ENCODE measurements at places on chromosomes 2 and 18.

DNA sequence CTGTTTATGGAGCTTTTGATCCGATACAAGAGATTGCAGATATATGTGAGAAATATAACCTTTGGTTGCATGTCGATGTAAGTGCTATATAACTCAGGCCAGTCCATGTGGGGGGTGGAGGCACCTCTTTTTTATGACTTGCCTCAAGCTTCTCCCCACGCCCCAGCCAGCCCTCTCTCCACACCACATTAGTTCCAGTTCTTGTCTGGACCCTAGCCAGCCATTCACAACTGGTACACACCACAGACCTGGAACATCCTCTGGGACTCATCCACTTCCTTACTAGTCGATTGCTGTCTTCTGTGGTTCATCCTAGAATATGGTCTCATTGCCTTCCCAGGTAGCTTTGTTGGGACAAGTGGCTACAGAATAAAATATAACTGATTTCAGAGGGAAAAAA is 31.0 kb downstream of the GAD1 start:
- DNase-seq: no peak

GRCh38 chr2:122447237-122447636 is 691.8 kb downstream of the TSN start:
- DNase-seq: no peak

- no peak for DNase-seq
Observed at GRCh38 chr2:96604104-96604503, 34.0 kb downstream of the KANSL3 start.

- DNase-seq: no peak
Observed at GRCh38 chr2:160252278-160252887, 52.3 kb upstream of the ITGB6 start.

DNA sequence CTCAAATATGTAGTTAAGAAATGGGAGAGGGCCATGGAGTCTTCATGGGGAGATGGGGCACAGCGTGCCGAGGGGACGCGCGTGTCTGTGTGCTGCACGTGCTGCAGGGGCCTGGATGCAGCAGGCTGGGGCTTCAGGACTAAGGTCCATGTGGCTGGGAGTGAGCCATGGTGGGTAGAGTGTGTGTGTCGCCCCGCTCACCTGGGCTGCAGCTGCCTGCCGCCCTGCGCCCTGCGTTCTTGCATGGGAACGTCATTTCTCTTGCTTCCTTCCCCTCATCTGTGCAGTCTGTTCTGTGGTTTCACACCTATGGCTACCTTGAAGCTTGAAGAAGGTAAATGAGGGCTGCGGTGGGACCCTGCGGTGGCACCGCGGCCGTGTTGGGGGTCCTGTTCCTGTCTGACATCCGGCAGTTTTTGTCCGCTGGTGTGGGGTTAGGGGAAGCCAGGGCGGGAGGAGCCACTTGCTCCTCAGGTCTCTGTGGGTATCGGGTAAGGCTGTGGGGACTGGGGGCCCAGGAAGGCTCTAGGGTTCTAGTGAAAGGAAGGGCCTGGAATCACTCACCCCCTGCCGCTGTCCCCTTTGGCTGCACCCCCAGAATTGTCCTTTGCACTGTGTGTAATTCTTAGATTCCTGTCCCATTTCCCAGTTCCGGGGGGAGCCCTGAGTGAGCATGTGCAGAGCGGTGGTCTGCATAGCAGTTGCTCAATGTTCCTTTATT is 54.1 kb upstream of the HS6ST1 start:
- peak; percentile 25 for DNase-seq

GRCh38 chr2:191954451-191954850 is 107.6 kb upstream of the CAVIN2 start:
- DNase-seq: no peak

GRCh38 chr2:121570667-121571055 is 40.0 kb downstream of the RNU4ATAC start:
- DNase-seq: no peak

GRCh38 chr2:9010866-9011265 is 7.4 kb upstream of the MBOAT2 start:
- no peak for DNase-seq

DNA sequence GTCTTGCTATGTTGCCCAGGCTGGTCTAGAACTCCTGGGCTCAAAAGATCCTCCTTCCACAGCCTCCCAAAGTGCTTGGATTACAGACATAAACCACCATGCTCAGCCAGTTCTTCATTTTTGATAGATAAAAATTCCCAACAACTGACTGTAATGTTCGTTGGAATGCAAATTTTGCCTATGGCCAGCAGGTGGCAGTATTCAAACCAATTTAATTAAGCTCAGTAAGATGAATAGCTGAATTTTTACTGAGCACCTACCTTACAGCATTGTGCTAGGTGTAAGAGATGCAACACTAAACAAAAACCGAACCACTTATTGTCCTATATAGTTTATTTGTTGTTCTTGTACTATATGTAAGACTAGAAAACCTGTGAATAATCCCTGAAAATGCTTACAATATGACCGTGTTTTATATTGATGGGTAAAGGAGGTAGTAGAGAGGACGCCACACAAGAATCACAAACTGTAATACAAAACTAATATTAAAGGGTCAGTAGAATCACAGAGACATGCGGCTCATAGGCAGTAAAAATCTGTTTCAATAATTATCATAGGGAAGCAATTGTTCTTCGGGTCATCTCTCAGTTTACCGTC is 8.2 kb upstream of the TMEM182 start:
- no peak for DNase-seq

GRCh38 chr2:191635333-191636234 is 42.4 kb upstream of the NABP1 start:
- no peak for DNase-seq

- no peak for DNase-seq
Observed at GRCh38 chr2:8346706-8347430, 335.0 kb upstream of the ID2 start.

GRCh38 chr18:48663931-48664847 is 125.4 kb downstream of the CTIF start:
- DNase-seq: peak; percentile 87

DNA sequence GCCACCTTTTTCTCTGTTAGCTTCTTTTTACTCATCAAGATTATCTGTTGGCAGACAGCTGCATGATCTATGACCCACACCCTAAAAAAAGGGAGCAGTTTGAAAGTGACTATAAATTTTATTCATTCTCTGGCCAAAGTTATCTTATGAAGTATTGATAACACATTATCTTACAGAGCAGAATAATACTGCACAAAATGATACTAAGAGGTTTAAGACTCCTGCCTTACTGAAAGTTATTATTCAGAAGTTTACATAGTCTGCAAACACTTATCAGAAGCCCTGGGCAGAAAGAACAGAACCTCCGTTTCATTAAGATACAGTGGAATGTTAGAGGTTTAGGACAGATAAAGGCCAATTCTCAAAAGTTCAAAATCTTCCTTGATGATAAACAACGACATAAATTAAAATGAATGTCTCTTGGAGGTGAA is 78.2 kb downstream of the ZEB2 start:
- no peak for DNase-seq

GRCh38 chr18:23810396-23810795 is 121.1 kb downstream of the LAMA3 start:
- no peak for DNase-seq

- DNase-seq: no peak
Observed at GRCh38 chr2:171968509-171968908, 31.2 kb upstream of the METAP1D start.

- DNase-seq: no peak
Observed at GRCh38 chr18:6595666-6596065, 133.8 kb upstream of the ARHGAP28 start.

GRCh38 chr2:105789745-105790460 is 45.2 kb downstream of the NCK2 start:
- DNase-seq: no peak

GRCh38 chr2:161130354-161130753 is 29.9 kb upstream of the TANK start:
- no peak for DNase-seq

DNA sequence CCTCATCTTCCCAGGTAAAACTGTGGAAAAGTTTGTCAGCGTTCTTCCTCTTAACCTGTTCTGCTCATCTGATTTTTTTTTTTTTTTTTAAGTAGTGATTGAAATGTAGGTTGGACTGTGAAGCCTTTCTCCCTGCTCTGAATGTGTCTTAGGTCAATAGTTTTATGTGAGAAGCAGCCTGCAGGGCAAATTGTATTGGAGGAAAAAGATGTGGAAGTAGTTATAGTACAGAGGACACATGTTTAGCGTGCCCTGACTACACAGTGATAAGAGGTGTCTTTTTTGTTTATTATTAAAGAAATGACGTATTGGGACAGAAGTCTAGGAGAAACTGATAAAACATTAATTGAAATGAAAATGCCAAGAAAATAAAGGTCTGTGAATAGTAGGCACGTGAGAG is 1.5 kb downstream of the MTA3 start:
- no peak for DNase-seq

GRCh38 chr2:239564587-239564986 is 163.8 kb upstream of the HDAC4 start:
- DNase-seq: peak; percentile 26

GRCh38 chr2:36473230-36473629 is 117.7 kb downstream of the CRIM1 start:
- DNase-seq: no peak

DNA sequence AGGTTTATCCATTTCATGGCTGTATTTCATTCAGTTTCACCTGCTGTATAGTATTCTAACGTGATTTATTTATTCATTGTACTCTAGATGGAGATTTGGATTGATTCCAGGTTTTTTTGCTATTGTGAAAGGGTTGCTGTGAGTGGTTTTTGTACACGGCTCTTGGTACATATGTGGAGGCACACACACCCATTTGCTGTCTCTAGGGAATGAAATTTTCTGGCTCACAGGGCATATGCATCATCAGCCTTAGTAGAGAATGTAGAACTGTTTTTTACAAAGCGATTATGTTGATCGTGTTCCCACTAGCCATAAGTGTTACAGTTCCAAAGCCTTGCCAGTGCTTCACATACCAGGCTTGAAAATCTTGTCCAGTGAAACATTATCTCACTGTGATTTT is 5.1 kb downstream of the SPTBN1 start:
- no peak for DNase-seq

- DNase-seq: no peak
Observed at GRCh38 chr2:112033600-112033999, 21.5 kb upstream of the TMEM87B start.

DNA sequence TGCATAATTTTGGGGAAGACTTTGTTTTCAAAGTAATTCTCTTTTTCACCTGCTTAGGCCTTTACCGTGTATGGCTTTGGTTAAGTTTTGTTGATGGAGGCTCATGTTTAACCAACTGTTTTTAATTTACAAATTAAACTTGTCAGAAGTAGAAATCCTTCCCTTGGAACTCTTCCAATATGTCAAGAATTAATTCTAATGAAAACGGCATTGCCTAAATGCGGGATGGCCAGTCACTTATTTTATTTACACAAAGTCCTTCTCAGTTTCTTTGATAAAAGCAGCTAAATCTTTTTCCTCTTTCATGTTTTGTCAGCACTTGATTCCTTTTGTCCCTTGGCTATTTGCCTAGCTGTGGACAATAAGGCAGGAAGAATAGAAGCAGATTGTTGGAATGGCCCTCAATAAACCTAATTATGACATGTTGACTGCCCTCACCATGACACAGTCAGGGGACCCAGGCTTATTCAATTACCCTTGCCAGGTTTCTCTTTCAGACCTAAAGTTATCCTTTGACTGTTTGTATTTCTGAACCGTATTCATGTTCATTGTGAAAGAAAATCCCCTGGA is 26.3 kb downstream of the PAX3 start:
- DNase-seq: no peak

DNA sequence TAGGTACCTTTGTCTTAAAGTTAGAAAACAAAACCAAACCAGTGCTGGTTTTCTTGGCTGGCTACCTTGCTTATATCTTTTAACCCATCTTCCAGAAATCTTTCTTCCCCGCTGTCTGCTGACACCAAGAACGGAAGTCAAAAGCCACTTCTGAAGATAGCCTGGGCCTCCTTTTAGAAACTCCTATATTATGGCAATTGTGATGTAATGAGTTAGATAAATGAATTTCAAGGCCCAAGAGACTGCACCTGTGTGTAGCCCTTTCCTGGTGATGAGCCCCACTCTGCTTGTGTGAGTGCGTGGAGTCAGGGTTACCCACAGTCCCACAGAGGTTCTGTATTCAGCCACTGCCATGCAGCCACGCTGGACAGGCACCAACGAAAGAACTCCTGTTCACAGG is 60.7 kb downstream of the ARMC9 start:
- no peak for DNase-seq

GRCh38 chr18:9009703-9010488 is 92.6 kb upstream of the NDUFV2 start:
- DNase-seq: no peak

DNA sequence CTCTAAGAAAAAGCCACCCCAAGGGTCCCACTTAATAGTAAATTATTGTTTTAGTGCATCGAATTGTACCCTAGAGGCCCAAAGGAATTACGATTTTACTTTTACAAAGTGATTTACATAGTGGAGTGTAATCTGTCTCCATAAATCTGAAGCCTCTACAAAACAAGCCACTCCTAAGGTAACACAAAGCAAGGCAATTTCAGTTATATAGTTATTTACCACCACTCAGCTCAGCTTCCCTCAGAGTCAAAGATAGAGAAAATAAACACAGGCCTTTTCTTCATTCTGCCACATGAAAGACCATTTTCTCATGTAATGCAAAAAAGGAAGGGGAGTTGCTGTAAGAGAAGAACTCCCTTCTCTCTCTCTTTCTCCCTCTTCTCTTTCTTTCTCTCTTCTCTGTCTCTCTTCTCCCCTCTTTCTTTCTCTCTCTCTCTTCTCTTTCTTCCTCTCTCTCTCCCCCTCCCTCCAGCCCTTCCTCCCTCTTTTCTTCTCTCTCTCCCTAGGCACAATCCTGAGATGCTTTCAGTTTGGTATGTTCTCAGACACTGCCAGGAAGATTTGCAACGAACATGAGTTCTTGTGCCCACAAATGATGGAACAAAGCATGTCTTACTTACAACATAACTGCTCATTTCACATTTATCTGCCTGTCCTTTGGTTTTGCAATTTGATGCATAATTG is 264.5 kb downstream of the BCL2 start:
- DNase-seq: no peak

- DNase-seq: no peak
Observed at GRCh38 chr2:45928946-45929345, 277.5 kb downstream of the PRKCE start.

DNA sequence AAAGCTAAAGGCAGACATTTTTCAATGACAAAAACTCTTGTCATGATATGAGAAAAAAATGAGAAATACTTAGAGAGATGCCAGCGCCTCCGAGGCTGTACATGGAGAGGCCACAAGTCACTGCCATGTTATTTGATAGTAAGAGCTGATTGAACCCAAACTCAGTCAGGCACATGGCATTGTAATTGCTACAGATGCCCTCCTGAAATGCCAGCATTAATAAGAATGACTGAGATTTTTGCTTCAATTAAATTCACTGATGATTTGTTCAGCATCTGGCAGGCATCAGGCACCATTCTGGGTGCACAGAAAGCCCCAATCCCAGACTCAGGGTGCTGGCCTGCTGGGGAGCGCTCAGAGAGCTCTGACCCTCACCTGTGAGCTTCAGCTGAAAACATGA is 129.0 kb upstream of the PXDN start:
- no peak for DNase-seq

GRCh38 chr2:103734911-103735310 is 973.1 kb downstream of the TMEM182 start:
- DNase-seq: no peak
